ENCODE measurements at places on chromosomes 5 and 9.
A peak's percentile ranks its signal among the peaks of the same experiment; 100 is the strongest.

DNA sequence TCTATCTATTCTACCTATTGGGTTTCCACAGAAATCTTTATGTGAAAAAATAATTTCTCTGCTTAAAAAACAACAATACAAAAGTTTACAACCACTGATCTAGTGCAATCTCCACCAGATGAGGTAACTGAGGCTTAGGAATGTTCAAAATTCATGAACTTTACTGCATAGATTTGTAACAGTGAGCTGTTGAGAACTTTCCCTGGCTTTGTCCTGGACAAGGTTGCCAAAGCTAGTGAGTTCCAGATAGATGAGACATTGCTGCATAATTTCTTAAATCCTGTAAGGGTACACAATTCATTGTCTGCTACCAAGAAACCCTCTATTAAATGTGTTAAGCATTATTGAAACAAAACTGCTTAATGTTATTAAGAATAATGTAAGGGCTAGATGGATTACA lies 102.7 kb downstream of the OSMR start:
- no peak for DNase-seq

GRCh38 chr5:154467655-154468354 lies 10.2 kb downstream of the HAND1 start:
- DNase-seq, result peak; percentile 49

DNA sequence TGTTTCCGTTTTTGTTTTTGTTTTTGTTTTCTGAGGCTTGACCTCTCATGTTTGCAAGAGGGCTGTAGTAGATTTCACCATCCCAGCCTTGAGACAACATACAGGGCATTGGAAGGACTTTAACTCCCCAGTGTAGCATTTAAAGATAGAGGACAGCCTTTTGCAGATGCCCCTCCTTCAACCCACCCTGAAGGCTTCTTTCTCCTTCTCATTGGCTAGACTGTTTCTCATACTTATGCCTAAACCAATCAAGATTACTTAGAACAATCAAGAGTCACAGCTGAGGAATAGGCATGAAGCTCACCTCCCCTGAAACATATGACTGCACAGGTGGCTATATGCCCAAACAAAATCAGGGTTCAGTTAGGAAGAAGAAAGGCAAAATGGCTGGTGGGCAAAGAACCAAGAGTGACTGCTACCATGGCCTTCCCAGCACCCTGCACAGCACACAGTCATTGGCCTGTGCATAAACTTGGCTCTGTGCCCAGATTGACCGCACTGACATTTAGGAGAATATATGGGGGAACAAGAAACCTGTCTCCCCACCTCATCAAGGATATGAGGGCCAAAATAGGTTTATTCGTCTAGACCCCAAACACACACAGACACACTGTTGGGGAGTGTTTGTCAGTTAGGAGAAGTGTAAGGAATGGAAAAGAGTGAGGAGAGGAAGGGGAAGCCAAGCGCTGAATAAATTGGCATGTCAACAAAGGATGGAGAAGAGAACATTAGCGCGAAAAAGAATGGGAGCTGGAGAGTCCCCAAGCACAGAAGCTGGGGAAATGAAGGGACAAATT lies 137.3 kb upstream of the RANBP3L start:
- DNase-seq, result no peak

GRCh38 chr5:39619168-39619818 lies 194.5 kb upstream of the DAB2 start:
- DNase-seq, result no peak

DNA sequence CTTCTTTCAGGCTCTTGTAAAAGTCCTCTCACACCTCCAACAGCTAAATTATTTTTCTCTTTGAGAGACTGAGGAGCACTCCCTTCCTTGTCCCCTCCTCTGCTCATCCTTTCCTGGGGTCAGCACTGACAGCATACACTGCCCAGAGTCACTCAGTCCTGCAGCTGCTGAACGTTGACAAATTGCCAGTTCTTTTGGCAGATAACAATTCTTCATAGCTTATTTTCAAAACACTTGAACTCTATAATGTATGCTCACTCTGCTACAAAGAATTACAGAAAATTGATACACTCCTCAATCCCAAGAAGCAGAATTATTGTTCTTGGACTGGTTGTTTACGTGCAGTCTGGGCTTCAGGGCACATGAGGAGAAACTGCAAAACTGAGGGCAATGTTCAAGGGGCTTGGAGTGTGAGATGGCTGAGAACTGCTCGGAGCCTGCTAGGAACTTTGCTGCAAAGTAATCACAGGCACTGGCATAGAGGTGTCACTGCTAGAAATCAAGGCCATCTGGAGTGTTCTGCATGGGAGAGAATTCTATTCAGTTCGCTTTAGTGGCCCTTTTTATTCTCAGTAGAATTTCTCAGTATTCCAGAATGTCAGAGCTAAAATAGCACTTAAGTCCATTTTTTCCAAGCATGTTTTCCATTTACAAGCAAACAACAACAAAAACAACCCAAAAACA lies 96.4 kb upstream of the SPOCK1 start:
- no peak for DNase-seq

GRCh38 chr5:127878174-127878750 lies 175.1 kb downstream of the CCDC192 start:
- DNase-seq, result no peak
